A549 treated with GW870086 at 1 μM for 4 hours (cell line): ENCODE measurements at places on chromosomes 2 and 18. TPM values are rescaled to one million over a fixed set of nuclear protein-coding genes. Genes with fewer than 3 reads are reported as not detected.

The TFCP2L1 gene
- total RNA-seq: 6.2 to 7.5 TPM (median 6.9 TPM) in 5 replicates

The SNORC gene
- total RNA-seq: 4.6 to 14.4 TPM (median 10.0 TPM) in 5 replicates

The TMEM200C gene
- total RNA-seq: not detected in 5 replicates

The CFAP53 gene
- total RNA-seq: 0.26 to 0.43 TPM (median 0.30 TPM) in 5 replicates

The DNAJC5G gene
- total RNA-seq: not detected in 5 replicates

The TLX2 gene
- 0.19 to 0.36 TPM (median 0.28 TPM) in 5 replicates for total RNA-seq

The ONECUT2 gene
- total RNA-seq: 0.25 to 0.61 TPM (median 0.34 TPM) in 5 replicates

The SRD5A2 gene
- 0.02 to 0.06 TPM (median 0.05 TPM) in 4 of 5 replicates, not detected in the other for total RNA-seq

The PLGLB1 gene
- 0.29 to 0.88 TPM (median 0.31 TPM) in 5 replicates for total RNA-seq

The SPP2 gene
- not detected in 5 replicates for total RNA-seq

The MATN3 gene
- total RNA-seq: 11.4 to 19.0 TPM (median 17.5 TPM) in 5 replicates

The C2orf80 gene
- not detected in 5 replicates for total RNA-seq

The SLC1A4 gene
- 10.2 to 13.4 TPM (median 10.8 TPM) in 5 replicates for total RNA-seq

The MC2R gene
- not detected in 5 replicates for total RNA-seq

The PLCD4 gene
- 0.29 to 0.68 TPM (median 0.44 TPM) in 5 replicates for total RNA-seq

The STRADB gene
- 19.4 to 29.2 TPM (median 23.7 TPM) in 5 replicates for total RNA-seq

The SAG gene
- 0.02 TPM in 1 of 5 replicates, not detected in the others for total RNA-seq

The CTNNA2 gene
- total RNA-seq: 0.14 to 1.5 TPM (median 0.20 TPM) in 5 replicates

The RNF125 gene
- 0.19 to 0.42 TPM (median 0.31 TPM) in 5 replicates for total RNA-seq

The PLEK gene
- total RNA-seq: 0.06 TPM in 1 of 5 replicates, not detected in the others

The OR6B2 gene
- total RNA-seq: not detected in 5 replicates

The CPLX4 gene
- total RNA-seq: not detected in 5 replicates

The TLK1 gene
- 16.5 to 26.1 TPM (median 24.2 TPM) in 5 replicates for total RNA-seq

The FIGN gene
- total RNA-seq: 1.5 to 2.2 TPM (median 2.0 TPM) in 5 replicates

The ATG16L1 gene
- 37.5 to 48.4 TPM (median 44.9 TPM) in 5 replicates for total RNA-seq

The LRRTM4 gene
- not detected in 5 replicates for total RNA-seq

The SLC25A52 gene
- total RNA-seq: not detected in 5 replicates

The LBX2 gene
- 1.8 to 4.3 TPM (median 3.0 TPM) in 5 replicates for total RNA-seq

The ZNF396 gene
- 0.61 to 1.00 TPM (median 0.75 TPM) in 5 replicates for total RNA-seq

The CRYBA2 gene
- not detected in 5 replicates for total RNA-seq

The NEU2 gene
- total RNA-seq: not detected in 5 replicates

The FSHR gene
- not detected in 5 replicates for total RNA-seq

The ACMSD gene
- total RNA-seq: not detected in 5 replicates

The RNU2-63P gene
- total RNA-seq: not detected in 5 replicates

The ST6GAL2 gene
- 15.0 to 22.9 TPM (median 17.5 TPM) in 5 replicates for total RNA-seq
